ENCODE measurements at places on chromosomes 12 and 14.
A peak's percentile ranks its signal among the peaks of the same experiment; 100 is the strongest.

GRCh38 chr12:68477906-68478305 lies 132.8 kb upstream of the RAP1B start:
- DNase-seq, result no peak

- no peak for DNase-seq
These were observed 75.1 kb upstream of the DBX2 start for GRCh38 chr12:45125997-45126396.

DNA sequence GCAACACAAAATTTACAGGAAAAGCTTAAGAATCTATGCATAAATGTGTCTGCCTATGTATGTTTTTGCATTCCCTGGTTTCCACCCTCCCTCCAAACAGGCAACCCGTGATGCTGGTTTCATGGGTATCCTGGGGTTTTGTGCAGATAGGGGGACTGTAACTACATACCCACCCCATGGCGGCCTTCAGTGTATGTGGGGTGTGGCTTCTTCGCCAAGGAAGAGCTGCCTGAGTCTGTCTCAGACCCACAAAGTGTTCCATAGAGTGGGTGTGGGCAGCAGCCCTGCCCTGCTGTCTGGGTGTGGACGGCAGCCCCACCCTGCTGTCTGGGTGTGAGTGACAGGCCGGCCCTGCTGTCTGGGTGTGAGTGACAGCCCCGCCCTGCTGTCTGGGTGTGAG lies 174.8 kb downstream of the ADGRD1 start:
- no peak for DNase-seq

GRCh38 chr12:20188930-20189653 lies 179.2 kb upstream of the PDE3A start:
- DNase-seq, result no peak

DNA sequence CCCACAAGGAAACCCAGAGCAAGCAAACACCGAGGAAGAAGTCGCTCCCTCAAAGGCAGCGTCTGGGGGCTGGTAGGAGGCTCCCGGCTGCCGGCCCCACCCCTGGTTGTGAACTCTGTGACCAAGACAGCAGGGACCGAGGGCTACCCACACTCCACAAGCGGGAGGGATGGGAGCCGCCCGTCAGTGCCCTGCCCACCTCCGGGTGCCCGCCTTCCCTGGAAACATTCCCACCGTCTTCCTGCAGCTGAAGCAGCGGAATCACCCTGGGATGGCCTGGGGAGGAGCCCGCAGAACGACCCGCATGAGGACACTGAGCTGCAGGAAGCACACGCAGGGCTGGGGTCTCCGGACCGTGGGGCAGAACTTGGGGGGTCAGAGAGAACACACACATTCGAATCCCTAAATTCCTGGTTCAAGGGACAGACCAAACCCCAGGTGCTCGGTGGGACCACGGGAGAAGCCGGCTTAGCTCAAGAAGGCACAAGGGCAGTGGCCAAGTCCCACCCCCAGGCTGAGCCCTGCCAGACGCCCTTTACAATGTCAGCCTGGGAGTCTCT lies 33.5 kb upstream of the C14orf180 start:
- no peak for DNase-seq

GRCh38 chr12:93569656-93570551 lies 2.6 kb upstream of the SOCS2 start:
- DNase-seq, result peak; percentile 63

DNA sequence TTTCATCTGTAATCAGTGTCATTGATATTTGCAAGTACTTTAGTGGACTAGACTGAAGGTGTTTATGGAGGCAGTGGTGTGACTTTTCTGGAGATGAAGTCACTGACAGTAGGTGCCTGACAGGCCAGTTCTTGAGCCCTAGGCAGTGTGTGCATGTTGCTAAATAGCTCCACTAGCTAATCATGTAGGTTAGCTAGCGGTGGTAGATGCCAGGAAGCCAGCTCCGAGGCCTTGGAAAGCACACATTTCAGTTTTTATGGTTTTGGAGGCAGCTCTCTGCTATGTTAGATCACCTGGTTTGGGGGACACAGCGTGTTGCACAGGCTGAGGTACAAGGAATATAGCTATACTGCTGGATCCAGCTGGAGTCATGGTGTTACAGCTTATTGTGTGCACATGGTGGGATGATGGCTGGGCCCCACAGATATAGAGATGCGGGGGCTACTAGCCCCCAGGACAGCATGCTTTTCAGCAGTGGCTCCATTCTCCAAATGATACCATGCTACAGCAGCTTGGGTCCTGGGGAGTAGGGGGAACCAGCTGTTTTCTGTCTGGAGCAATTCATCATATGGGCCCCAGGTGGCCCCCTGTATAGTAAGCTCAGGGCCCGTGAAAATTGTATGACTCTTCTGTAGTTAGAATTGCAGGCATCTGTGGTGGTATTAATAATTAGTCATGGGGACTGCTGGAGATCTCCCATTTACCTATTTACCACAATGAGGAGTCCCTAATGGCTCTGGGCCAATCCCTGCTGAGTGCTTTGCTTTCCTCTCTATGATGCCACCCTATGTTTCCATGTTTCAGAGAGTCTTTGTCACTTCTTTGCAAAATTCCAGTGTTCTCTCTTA lies 367.2 kb upstream of the LMO3 start:
- DNase-seq, result no peak

DNA sequence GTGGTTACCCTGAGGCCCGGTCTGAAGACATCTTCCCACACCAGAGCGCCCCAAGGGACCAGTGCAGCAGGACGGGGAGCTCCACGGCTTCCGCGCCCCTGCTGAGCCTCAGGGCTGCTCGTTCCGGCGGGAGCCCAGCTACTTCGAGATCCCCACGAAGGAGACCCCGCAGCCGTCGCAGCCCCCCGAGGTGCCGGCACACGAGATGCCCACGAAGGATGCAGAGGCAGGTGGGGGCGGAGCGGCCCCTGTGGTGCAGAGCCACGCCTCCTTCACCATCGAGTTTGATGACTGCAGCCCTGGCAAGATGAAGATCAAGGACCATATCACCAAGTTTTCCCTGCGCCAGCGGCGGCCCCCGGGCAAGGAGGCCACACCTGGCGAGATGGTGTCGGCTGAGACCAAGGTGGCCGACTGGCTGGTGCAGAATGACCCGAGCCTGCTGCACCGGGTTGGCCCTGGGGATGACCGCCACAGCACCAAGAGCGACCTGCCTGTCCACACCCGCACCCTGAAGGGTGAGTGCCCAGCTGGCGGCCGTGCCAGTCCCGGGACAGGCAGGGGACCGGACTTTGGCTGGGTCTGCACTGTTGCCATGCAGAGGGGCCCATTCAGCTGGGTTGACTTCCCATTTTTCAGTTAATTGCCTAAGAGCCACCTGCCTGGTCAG lies 18.1 kb downstream of the CEP170B start:
- DNase-seq, result no peak

DNA sequence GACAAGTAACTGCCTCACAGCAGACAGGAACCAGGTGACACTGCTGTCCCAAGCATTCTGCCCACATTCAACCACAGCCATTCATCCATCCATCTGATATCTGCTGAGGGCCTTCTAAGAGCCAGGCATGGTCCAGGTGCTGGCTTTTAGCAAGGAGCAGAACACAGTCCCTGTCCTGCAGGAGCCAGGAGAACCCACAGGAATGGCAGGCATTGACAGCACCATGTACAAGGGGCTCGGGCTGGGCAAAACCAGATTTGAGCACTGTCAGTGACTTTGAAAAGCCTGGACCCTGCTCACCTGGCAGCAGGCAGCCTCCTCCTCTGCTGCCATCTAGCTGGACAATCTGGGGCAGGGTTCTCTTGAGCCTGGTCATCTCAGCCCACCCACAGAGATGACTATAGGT lies 137.0 kb downstream of the ZFP36L1 start:
- no peak for DNase-seq

- no peak for DNase-seq
These were observed 4.2 kb upstream of the AAAS start for GRCh38 chr12:53325511-53326061.

DNA sequence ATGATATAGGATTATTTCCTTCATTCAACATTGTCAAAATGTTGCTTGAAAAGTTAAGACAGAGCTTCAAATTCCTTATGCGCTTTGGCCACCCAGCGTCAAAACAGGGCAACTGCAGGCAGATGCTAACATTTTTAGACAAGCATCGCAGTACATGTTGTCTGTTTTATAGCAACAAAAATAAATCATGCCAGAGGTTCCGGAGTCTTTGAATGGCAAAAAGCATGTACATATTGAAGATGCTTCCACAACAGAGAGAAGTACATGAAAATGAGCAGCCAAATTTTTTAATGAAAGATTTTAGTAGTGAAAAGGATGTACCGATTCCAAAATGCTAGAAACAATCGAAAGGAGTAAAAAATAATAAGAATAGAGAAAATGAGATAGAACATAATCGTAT lies 49.8 kb upstream of the USP15 start:
- DNase-seq, result peak; percentile 56

DNA sequence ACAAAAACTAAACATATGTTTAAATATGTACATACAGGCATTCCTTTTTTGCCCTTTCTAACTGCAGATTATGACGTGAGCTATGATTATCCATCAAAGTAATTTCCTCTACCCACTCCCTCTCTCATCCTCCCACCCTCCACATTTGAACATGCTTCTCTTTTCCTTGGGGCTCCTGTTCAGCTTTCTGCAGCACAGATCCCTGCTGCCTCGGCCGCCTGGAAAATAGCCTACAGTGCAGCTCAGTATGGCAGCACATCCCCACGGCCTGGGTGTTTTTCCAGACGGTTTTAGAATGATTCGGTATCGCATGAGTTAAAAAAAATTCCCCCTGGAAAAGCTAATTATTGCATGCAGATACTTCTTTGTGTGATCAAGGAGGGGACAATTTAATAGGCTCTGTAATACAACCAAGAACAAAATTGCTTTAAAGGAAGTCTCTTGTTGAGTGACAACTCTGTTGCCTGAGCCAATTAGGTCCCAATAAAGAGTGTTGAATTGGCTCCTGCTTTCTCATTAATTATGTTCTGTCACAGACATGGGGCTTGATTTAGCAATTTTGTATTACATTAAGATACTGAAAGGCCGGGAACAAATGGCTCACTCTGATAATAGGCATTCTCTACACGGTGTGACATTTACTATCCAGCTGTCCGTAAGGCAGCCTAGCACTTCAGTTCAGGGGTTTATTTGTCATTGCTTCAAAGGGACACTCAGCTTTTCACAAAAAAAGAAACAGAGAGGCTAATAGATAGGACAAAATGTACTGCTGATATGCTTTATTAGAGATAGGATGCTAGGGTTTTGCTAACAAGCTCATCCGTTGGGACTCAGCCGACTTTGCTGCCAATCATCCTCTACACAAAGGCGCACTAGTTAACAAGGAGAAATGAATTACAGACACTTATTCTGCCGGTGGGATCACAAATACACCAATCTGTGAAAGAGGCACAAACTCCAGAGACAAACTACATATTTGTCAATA lies 285.8 kb upstream of the G2E3 start:
- no peak for DNase-seq

DNA sequence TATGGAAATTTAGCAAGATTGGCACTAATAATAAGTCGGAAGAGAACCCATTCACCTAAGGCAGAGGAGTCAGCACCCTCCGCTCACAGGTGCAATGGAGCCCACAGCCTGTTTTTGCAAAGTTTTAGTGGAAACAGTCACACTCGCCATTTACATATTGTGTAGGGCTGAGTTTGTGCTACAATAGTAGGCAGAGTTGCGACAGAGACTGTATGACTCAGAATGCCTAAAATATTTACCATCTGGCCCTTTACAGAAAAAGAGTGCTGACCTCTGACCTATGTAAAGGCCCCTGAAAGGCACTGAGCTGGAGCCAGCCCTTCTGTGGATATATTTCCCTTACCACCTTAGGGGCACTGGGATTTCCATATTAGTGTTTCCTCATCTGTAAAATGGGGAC lies 79.0 kb downstream of the PRIMA1 start:
- DNase-seq, result no peak

DNA sequence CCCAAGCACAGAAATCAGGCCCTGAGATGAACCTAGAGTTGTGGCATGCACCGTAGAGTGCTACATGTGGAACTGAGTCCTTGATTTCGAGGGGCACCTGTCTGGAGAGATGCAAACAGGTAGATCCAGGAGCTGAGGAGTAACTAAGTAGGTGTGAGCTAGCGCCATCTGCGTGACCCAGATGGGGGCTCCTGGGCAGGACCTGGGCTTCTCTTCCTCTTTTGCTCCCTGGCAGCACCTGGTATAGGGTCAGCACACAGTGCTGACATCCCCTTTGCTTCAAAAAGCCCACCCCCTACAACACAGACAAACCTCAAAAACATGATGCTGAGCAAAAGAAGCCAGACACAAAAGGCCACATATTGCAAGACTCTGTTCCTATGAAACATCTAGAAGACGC lies 65.8 kb downstream of the PITPNM2 start:
- no peak for DNase-seq

GRCh38 chr14:37114559-37114958 lies 57.8 kb downstream of the SLC25A21 start:
- no peak for DNase-seq

DNA sequence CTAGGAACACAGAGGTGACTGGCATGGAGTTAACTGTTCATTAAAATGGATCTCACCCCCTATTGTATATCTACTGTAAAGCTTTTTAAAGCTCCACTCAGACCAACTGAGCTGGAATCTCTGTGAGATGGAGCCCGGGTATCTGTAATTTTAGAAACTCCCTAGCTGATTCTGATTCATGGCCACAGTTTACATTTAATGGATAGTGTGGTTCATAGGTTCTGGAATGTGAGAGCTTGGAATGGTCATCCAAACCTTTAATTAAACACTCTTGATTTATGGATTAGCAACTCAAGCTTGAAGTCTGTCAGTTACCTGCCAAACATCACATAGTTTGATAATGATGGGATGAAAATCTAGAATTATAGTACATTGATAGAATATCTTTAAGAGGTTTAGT lies 183.8 kb downstream of the SLC25A21 start:
- no peak for DNase-seq

- DNase-seq, result no peak
These were observed 33.6 kb downstream of the PIWIL1 start for GRCh38 chr12:130371296-130371695.

GRCh38 chr14:67917006-67917405 lies 97.4 kb downstream of the RAD51B start:
- no peak for DNase-seq

GRCh38 chr14:76396714-76397187 lies 20.8 kb downstream of the ESRRB start:
- DNase-seq, result no peak

DNA sequence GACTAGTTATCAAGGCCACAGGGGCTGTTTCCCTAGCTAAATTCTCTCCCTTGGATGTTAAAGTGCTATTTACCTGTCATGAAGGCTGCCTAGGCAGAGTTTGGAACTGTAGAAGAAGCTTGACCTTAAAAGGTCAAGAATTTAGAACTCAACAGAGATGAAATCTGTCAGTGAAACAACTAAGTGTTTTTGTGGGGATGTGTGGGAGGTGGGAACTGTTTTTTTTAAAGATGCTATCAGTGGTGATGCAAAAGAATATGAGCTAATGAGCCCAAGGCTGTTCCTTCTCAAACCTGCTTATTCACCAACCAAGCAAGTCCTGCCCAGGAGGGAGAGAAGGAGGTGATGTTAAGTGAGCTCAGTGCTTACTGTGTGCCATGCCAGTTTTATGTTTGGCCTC lies 40.8 kb upstream of the POC1B start:
- DNase-seq, result no peak

DNA sequence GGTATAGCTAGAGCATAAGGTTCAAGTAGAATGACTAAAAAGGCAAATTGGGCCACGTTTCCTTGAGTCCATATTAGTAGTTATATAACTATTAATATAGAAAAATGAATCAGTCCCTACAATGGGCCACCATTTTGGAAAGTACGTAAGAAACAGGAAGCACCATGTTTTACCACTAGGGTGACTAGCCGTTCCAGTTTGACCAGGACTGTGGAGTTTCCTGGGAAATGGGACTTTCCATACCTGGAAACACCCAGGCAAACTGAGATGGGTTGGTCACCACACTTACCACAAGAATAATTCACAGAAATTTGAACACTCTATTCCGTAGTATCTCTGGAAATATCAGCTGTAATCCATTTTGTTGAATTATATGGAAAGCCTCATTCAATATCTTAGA lies 2.1 kb upstream of the MAGOHB start:
- DNase-seq, result no peak
